ENCODE measurements at places on chromosomes 16 and 17.

DNA sequence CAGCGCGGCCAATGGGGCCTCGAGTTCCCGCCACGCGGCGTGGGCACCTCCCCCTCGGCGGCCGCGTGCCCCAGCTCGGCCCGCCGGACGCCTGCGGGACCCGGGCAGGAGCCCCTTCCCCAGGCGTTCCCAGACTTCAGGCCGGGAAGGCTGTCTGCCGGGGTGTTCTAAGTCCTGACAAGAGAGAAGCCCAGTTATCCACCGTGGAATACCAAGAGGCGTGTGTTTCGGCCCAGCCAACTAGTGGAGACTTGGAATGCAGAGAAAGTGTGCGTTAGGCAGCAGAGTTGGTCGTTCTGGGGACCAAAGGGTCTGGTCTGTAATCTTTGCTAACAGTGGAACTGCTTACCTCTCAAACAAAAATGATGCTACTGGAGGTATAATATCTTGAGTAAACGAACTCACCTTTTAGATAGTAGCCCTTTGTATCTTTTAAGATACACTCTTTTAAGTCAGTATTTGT, 251 bp upstream of the HSF5 start:
- DNase-seq: no peak

- DNase-seq: no peak
Measured at GRCh38 chr17:16887523-16888095, 84.3 kb downstream of the TNFRSF13B start.

DNA sequence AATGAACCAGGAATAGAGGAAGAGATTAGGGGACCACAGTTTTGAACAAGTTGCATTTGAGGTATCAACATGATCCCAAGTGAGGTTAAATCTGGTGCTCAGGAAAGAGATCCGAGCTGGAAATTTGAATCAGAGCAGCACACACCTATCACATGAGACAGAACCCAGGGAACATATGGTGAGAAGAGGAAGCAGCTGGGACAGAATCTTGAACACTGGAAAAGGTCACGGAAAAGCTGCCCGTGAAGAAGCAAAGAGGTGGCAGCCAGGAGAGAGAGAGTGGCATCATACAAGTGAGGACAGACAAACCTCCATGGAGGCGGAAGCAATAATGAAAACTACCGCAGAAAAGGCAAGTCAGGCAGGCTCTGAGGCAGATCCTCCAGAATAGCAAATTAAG, 36.1 kb downstream of the USP31 start:
- peak; percentile 25 for DNase-seq

DNA sequence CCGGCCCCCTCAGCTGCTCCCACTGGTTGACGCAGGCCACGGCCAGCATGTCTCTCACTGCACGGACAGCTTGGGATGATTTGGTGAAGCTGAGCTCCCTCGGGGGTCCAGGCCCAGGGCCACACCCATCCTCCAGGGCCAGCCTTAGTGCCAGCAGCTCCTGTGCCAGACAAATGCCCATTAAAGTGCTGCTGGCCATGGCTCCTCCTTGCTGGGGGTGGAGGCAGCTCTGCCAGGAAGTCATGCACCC, 2.5 kb downstream of the TRIM47 start:
- DNase-seq: no peak

GRCh38 chr16:23384878-23385277, 68.1 kb downstream of the COG7 start:
- peak; percentile 50 for DNase-seq

DNA sequence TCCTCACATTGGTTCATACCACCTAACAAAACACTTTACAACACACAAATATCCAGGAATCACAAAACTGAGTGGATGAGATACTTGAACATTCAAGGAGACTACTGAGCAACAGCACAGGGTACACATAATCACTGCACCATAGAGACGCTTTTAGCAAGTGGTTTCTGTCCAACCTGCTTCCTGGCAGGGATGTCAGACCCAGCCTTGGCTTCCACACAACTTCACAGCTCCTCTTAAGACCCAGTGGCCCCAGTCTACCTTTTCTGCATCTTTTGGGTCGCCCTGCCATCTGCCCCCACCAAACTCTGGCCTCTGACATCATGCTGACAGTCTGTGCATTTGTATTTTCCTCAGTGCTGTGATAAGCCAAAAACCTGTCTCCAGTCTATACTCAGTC, 5.9 kb upstream of the CORO6 start:
- no peak for DNase-seq

DNA sequence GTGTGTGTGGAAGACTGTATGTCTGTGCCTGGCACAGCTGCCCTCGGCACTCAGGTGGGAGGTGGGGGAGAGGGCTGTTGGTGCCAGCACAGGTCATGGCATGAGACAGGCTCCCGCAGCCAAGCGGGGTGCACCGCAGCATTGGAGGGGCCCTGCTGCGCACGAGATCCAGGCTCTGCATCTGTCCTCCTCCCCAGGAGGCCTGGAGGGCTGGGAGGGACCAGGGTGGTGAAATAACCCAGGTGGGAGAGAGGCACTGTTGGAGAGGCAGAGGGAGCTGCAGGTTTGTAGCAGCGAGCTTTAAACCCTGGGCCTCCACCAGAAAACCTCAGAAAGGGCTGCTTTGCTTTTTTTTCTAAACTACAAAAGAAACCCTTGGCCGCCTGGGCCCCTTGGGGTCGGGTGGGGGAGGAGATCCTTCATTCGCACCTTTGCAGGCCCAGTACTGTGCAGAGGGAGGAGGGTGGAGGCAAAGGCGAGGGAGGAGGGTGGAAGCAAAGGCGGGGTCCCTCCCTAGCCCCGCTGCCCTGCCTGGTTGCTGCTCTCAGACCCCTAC, 241.7 kb downstream of the SEC14L1 start:
- peak; percentile 52 for DNase-seq

Data from NCI-H69 (cell line).